ENCODE measurements at places on chromosomes 13 and 19. TPM values are rescaled to one million over a fixed set of nuclear protein-coding genes. Genes with fewer than 3 reads are reported as not detected.

RFXANK gene
- 69.2 TPM for total RNA-seq

ASF1B gene
- total RNA-seq, result 1.9 TPM

- no peak for DNase-seq
Measured at GRCh38 chr19:18723871-18724377, 40.4 kb downstream of the CRTC1 start.

DNA sequence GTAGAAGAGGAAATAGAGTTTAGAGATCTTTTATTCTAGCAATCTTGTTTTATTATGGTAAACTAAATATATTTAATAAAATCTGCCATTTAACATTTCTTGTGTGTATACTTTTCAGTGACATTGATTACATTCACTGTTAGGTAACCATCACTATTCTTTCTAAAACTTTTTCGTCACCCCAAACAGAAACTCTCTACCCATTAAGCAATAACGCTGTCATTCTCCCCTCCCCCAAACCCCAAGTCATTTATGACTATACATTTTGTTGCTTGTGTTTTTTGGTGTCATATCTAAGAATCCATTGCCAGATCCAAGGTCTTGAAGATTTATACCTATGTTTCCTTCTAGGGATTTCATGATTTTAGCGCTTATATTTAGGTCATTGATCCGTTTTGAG is 10.6 kb downstream of the URI1 start:
- DNase-seq, result no peak

- DNase-seq, result no peak
Measured at GRCh38 chr19:29904017-29904416, 38.0 kb upstream of the URI1 start.

DNA sequence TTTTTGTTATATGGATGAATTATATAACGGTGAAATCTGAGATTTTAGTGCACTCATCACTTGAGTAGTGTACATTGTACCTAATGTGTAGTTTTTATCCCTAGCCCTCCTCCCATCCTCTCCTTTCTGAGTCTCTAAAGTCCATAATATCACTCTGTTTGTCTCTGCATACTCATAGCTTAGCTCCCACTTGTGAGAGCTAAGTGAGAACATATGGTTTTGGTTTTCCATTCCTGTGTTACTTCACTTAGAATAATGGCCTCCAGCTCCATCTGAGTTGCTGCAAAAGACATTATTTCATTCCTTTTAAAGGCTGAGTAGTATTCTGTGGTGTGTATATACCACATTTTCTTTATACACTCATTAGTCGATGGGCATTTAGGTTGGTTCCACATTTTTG is 94.0 kb downstream of the SLC10A2 start:
- no peak for DNase-seq

- no peak for DNase-seq
Measured at GRCh38 chr13:74114202-74114601, 20.0 kb downstream of the KLF12 start.

- DNase-seq, result no peak
Measured at GRCh38 chr13:106433066-106433465, 102.4 kb downstream of the EFNB2 start.

DNA sequence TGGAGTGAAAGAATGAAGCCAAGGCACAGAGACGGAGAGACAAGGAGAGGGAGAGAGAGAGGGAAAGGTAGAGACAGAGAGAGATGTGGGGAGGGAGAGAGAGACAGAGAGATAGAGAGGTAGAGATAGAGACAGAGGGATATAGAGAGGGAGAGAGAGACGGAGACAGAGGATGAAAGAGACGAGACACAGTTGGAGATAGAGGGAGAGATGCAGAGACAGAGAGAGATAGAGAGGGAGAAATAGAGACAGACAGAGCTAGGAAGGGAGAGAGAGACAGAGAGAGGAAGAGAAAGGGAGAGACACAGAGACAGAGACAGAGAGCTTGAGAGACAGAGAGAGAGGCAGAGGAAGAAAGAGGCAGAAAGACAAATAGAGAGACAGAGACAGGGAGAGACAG is 4.5 kb upstream of the CSNK1G2 start:
- no peak for DNase-seq

GRCh38 chr13:46565808-46566750 is 13.1 kb downstream of the LRCH1 start:
- no peak for DNase-seq

DNA sequence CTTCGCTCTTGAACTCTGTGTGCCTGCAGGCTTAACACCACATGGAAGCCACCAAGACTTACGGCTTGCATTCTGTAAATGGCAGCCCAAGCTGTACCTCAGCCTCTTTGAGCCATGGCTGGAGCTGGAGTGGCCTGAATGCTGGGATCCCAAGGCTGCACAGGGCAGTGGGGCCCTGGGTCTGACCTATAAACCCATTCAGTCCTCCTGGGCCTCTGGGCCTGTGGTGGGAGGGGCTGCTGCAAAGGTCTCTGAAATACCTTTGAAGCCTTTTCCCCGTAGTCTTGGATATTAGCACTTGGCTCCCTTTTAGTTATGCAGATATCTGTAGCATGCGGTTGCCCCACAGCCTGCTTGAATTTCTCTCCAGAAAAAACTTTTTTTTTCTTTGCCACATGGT is 8.2 kb downstream of the TM9SF2 start:
- DNase-seq, result no peak

DNA sequence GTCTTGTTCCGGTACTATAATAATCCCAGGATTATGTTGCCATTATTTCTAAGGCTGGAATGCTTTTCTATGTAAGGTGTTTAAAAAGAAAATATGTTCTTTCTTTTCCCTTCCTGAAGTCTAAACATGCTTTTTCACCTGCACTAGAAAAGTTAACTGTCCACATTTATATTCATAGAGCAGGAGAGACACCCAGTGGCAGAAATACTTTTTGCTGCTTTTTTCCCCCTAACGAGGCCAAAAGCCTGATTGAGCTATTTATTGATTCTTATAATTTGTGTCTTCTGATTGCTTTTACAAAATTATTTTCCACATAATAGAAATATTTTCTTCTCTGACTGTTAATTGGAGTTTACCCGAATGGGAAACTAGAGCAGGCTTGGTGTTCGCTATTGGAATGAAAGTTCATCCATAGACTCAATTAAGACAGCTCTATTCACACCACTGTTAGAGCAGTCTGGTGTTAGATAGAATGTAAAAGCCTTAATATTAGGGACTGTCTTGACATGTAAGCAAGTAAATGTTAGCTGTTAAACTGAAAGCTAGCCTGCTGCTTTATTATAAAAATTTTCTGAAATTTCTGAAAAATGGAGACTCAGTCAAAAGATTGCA is 15.8 kb downstream of the GPR180 start:
- peak; percentile 26 for DNase-seq

DNA sequence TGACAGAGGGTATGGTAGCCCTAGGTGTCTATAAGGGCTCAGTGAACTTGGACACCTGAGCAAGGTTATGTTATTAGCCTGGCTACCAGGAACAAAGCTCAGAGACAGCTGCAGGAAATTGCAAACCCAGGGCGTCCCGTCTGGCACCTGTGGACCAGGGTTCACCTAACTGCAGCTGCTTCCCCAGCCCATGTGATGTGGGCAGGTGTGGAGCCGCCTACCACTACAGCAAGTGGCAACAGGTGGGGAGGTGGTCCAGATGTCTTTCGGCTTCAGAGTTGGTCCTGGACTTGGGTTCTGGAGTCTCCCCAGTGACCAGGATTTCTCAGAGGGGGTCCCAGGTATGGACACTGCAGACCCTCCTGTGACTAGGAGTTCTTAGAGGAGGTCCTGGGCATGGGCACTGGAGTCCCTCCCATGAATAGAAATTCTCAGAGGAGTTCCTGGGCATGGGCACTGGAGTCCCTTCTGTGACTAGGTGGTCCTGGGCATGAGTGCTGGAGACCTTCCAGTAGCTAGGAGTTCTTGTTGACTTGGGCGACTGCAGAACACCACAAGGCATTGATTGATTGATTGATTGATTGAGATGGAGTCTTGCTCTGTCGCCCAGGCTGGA is 25.2 kb downstream of the ACTL9 start:
- DNase-seq, result no peak

GRCh38 chr19:42655748-42656147 is 61.0 kb upstream of the CEACAM8 start:
- DNase-seq, result no peak

Measured in T-helper 17 cell (primary cell).